ENCODE measurements at places on chromosomes 16 and 17.

GRCh38 chr16:27244363-27244755, 24.2 kb downstream of the NSMCE1 start:
- no peak for DNase-seq

DNA sequence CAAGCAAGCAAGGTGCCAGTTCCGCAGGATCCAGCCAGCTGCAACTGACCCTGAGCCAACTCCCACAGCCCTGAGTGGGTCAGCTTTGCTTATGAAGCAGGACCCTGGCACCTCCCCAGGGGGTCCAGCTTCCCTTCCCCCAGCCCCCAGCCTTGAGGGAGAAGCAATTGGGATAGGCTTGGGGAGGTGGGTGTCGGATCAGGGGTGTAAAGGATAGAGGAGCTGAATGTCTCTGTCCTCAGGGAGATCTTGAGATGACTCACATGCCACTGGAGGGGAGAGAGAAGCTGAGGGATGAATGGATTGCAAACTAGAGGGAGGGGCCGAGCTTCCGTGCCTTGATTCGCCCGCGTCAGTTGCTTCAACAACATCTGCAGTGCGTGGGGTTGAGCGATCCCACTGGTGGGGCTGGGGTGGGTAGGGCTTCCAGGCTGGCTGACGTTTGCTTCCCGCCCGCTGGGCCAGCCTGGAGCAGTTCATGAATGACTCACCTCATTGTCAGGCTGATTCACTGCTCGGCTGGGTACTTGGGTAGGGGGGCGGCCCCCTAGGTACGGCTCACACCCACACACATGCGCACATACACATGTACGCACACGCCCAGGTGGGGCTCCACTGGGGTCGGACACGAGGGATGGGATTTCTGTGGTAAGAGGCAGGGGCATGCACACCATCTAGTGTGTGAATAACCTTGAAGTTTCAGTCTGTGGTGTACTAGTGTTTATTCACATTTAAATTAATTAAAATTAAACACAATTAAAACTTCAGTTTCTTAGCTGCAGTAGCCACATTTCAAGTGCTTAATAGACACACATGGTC, 3.6 kb upstream of the HROB start:
- DNase-seq: peak; percentile 67

- DNase-seq: peak; percentile 66
Observed at GRCh38 chr17:80991645-80992076, at the start of gene CHMP6. CHMP6 (plus strand) TSS chr17:80991841; CDS start chr17:80991919, 78 bp downstream.

GRCh38 chr17:34847938-34848337, 113.3 kb downstream of the CCT6B start:
- no peak for DNase-seq

- no peak for DNase-seq
Observed at GRCh38 chr16:29975134-29975538, 1.5 kb downstream of the TAOK2 start.

GRCh38 chr16:19147126-19147525, 20.9 kb upstream of the SYT17 start:
- DNase-seq: no peak
